ENCODE measurements at places on chromosomes 3 and 15. TPM values are rescaled to one million over a fixed set of nuclear protein-coding genes. Genes with fewer than 3 reads are reported as not detected.
A peak's percentile ranks its signal among the peaks of the same experiment; 100 is the strongest.

The NDN gene
- total RNA-seq: 53.0 TPM

The BUB1B gene
- total RNA-seq: 1.8 TPM

The UBA7 gene
- total RNA-seq: 25.5 TPM

The AADACL2 gene
- not detected for total RNA-seq

The MESP1 gene
- 8.3 TPM for total RNA-seq

The SLC51A gene
- total RNA-seq: not detected

The NKIRAS1 gene
- total RNA-seq: 19.1 TPM

The FEZF2 gene
- not detected for total RNA-seq

The FRMD5 gene
- total RNA-seq: 20.8 TPM

GRCh38 chr15:60708684-60709083 lies 229.7 kb upstream of the ICE2 start:
- DNase-seq: no peak

DNA sequence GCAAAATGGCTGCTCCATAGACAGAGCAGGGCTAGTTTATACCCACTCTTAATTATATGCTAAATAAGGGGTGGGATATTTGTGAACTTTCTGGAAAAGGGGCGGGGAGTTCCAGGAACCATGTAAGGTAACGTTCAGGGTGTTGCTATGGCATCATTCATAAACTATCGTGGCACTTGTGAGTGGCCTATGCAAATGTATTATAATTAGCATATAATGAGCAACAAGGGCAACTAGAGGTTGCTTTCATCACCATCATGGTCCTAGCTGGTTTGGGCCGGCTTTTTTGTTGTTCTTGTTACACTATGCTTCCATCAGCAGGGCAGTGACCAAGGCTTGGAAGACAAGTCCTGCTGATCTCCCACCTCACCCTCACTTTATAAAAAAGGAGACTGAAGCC lies 43.2 kb upstream of the FGD5 start:
- no peak for DNase-seq

GRCh38 chr3:122773944-122774509 lies 19.6 kb downstream of the HSPBAP1 start:
- DNase-seq: no peak

GRCh38 chr3:39146611-39147591 lies 6.5 kb downstream of the CSRNP1 start:
- peak; percentile 85 for DNase-seq

- no peak for DNase-seq
These were observed 128.8 kb downstream of the PLCL2 start for GRCh38 chr3:17013571-17013970.

GRCh38 chr3:133954717-133955360 lies 59.2 kb upstream of the RAB6B start:
- no peak for DNase-seq

DNA sequence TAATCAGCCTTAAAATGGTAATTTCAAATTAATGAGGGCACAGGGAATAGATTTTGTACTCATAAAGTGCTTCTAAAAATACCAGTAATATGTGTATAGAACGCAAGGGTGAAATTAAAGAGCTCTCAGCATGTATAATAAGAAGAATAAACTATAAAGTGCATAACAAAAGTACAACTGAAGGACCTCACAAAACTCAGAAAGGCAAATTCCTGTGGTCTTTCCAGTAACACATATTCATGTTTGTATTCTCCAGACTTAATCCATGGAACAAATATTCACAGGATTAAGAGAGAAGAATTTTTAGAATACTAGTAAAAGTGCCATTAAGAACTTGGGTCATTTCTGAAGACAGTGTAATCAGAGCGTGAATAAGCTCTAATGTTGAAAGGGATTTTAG lies 646.3 kb downstream of the CADM2 start:
- DNase-seq: no peak

DNA sequence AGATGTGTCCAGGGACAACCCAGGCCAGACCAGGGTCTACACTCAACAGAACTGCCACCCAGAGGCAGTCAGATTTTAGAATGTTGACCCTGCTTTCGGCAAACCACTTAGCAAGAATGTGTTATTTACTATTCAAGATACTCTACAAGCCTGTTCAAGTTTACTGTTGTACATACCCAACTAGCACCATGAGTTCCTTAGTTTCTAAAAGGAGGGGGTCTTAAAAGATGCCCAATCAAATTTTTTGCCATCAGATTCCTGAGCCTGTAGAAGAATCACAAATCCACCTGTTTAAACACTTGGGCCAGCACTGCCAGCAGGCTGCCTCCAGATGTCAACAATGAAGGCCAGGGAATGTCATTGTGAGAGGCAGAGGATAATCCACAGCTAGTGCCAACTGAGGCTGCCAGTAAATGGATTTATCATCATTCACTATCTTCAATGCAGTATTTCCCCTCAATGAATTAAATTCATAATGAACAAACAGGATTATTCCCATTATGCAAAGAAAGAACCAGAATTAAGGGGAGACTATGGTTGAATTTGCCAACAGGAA lies 43.5 kb upstream of the SNRPA1 start:
- DNase-seq: no peak

DNA sequence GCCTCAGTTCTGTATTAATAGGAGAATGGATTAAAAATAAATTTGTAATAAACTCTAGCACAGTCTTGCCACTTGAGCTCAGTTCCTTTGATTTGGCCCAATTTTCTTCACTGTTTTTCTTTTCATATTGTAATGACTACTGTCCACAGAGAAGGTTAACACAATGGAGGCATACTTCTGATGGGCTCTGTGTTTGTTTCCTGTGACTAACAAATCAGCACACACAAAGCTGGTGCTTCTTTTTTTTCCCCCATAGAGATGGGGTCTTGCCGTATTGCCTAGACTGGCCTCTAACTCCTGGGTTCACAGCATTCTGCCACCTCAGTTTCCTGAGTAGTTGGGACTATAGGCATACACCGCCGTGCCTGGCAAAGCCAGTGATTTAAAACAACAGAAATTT lies 182.2 kb downstream of the GHSR start:
- DNase-seq: no peak

DNA sequence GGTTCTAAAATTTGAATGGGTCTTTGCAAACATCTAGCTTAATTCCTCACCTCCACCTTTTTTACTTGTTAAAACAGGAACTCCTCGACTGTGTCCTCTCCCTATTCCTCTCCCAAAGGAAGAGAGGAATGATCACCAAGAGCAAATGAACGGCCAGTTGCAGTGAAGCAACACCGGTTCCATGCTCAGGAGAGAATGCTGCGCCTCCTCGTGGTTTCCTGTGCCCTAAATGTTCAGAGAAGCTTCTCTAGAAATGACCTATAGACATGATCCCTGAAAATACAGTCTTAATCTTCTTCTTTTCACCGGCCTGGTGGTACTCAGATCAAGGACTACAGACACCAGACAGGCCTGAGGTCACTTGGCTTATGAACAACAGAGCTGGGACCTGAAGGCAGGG lies 65.1 kb upstream of the GUCA1C start:
- DNase-seq: no peak

GRCh38 chr3:161101609-161102008 lies 3.5 kb downstream of the B3GALNT1 start:
- DNase-seq: no peak

DNA sequence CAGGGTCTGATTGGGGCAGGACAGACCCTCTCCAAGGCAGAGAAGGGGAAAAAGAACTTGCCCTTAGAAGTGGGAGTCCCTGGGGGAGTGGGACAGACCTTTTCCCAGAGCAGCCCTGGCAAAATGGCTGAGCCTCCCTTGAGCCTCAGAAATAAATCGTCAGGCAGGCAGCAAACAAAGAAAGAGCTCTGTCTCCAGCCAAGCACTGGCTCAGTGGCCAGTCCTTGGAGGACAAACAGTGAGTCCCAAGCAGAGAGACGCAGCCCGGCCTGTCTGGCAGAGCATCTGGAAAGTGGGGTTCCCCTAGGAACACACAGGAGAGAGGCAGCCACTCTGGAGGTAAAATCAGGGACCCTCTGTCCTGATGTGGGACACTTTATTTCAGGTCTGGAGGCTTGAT lies 1.8 kb downstream of the SLC6A1 start:
- no peak for DNase-seq

- DNase-seq: no peak
These were observed 31.8 kb downstream of the TKT start for GRCh38 chr3:53224026-53224425.

DNA sequence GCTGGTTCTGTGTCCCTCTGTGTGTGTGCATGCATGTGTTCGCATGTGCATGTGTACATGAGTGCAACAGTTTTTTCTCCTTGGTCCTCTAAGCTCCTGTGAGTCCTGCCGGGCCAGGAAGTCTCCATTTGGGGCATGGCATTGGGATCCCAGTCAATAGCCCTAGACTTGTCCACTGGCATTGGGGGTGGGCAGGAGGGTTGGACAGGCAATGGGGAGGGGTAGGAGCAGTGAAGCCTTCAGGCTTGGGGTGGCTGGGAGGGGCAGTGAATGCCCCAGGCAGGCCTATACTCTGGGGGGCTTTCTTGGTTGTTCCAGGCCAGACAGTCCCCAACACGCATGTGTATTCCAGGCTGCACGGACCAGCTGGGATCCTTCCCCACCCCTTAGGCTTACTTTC lies 15.6 kb upstream of the C15orf39 start:
- no peak for DNase-seq

GRCh38 chr15:67190326-67190725 lies 64.1 kb downstream of the AAGAB start:
- DNase-seq: no peak

DNA sequence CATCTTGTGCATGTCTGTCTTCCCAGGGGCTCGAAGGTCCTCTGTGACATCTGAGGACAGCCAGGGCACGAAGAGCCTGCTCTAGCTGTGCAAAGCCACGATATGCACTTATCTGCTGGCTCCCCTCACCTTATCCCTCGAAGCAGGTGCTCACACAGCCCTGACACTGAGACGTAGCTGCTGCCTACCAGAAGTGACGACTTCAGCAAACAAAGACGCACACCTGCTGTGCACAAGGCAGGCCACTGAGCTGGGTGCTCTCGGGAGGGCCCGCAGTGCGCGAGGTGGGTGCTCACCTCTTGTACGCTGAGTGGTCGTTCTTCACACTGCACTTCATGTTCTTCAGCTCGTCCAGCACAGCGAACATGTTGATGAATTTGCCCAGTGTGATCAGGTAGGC lies 37.3 kb downstream of the CYFIP1 start:
- DNase-seq: no peak

- DNase-seq: no peak
These were observed 37.0 kb downstream of the ITGB5 start for GRCh38 chr3:124850212-124850611.

DNA sequence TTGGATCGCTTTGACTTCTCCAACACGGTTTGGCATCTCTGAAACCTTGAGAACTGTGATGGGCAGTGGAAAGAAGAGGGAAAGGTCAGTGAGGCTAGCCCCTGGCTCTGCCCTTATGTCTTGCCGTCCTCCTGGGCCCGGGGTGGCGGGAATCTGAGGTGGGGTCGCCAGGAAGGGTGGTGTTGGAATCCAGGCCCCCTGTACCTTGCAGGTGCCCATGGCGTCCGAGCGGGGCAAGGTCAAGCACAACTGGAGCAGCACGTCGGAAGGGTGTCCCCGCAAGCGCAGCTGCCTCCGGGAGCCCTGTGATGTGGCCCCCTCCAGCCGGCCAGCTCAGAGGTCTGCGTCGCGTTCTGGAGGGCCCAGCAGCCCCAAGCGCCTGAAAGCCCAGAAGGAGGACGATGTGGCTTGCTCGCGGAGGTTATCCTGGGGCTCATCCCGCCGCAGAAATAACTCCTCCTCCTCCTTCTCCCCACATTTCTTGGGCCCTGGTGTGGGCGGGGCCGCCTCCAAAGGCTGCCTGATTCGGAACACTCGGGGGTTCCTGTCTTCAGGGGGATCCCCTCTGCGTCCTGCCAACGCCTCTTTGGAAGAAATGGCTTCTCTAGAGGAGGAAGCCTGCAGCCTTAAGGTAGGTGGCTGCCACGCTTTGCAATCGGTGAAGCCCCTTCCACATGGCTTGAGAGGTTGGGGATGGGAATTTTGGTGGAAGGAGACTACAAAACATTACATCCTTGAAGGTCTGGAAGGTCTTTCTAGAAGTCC lies 907 bp downstream of the TATDN2 start:
- peak; percentile 67 for DNase-seq

DNA sequence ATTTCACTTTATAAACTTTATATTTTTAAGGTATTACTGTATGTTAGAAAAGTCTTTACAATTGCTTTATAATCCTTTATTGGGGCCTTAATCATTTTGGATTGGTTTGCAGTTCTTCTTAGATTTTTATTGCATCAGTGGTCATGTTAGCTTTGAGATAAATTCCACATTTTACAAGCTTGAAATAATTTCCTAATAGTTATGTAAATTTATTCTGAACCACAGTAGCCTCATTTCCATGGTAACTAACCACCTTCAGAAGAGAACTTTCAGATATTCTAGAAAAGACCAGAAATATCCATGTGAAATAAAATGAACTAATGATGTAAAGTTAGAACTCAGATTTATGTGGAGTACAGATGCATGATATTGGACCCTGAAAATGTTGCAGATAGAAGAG lies 94.2 kb downstream of the NEO1 start:
- DNase-seq: no peak

DNA sequence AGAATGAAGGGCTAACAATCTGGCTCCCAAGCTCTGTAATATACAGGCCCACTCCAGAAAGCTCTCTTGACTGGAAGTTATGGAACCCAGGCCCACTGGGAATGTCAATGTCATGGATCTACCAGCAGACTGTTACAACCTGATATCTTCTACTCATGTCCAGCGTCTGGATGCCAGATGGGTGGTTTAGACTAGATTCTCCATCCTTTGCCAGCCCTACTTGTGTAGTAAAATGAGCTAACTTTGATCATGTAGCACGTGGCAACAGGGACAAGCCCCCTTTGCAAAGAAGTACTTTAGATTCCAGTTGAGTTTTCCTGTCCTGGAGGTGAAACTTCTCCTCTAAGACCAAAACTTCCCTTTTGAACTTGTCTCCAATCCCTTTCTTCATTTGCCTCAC lies 55.1 kb downstream of the HEG1 start:
- no peak for DNase-seq

- DNase-seq: no peak
These were observed 2.7 kb upstream of the OPA1 start for GRCh38 chr3:193590088-193590856.

DNA sequence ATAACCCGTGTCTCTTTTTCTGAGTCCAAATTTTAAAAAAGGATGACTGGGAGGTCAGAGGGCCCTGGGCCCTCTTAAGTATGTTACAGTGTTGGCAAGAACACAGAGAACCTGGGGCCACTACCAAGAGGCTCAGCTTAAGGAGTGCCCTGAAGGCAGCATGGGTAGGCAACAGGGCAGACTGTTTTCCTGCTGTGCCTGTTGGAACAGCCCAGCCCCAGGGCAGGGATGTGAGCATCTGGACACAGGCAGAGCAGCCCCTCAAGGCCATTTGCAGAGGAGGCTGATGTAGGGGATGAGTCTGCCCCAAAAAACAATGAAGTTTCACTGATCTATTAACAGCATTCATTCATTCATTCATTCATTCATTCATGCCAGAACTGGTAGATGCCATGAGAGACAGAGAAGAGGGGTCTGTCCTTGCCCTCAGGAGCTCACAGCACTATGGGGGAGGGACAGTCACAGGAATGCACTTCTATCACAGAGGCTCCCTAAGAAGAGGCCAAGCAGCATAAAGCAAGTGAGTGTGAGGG lies 2.2 kb upstream of the LTF start:
- DNase-seq: no peak
